Mesenchymal stem cell (in vitro differentiated cells and primary cell): ENCODE measurements at places on chromosomes 12 and 14.
A peak's percentile ranks its signal among the peaks of the same experiment; 100 is the strongest.

DNA sequence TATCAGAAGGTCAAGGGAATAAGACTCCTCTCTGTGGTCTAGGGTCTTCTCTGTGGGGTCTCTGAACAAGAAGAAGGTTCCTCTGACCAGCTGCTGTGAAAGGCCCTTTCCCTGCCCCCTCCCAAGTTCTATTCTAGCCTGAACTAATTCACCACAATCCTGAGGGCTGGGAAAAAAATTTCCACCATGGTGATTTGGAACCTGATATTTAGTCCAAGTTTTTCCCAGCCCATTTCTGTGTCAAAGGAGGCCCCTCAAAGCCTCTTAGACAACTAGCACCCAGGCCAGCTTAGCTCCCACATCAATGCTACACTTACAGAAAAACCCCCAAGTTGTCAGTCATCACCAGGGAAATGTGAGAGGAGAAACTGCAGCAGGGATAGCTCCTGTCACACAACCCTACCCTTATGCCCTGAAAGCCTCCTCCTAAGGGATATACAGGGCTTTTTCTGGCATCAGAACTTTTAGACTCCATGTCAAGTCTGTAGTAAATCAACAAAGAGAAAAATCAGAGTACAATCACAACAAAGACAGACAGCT lies 4.5 kb downstream of the FMNL3 start:
- peak; percentile 40 for DNase-seq

GRCh38 chr12:123683964-123684363 lies 13.1 kb downstream of the TCTN2 start:
- no peak for DNase-seq

- DNase-seq = no peak
These were observed 154.1 kb downstream of the NEDD1 start for GRCh38 chr12:97061171-97061570.

- no peak for DNase-seq
These were observed 8.7 kb downstream of the POLE2 start for GRCh38 chr14:49679271-49679670.

DNA sequence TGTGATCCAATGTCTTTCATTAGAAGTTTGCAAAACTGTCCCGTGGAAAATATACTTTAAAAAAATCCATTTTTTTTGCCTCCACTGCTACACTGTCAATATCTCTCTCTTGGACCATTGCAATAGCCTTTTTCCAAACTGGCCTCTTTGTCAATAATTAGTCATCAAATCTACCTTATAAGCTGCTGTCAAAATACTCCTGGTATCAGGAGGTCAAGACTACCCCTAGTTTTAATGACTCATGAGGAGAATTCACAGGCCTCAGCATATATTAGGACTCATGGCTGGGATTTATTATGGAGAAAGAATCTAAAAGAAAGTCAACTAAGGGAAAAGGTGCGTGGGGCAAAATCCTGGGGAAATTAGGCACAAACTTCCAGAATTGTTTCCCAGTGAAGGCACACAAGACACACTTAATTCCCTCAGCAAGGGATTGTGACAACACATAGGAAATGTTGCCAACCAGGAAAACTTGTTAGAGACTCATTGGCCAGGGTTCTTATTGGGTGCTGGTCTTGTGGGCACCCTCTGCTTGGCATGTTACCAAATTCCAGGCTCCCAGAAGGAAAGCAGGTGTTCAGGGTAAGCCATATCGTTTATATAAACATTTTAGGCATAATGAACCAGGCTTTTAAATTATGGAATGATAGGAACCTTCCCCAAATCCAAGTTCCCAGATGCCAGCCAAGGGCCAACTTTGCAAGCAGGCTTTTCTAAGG lies 56.1 kb downstream of the TMEM117 start:
- no peak for DNase-seq

DNA sequence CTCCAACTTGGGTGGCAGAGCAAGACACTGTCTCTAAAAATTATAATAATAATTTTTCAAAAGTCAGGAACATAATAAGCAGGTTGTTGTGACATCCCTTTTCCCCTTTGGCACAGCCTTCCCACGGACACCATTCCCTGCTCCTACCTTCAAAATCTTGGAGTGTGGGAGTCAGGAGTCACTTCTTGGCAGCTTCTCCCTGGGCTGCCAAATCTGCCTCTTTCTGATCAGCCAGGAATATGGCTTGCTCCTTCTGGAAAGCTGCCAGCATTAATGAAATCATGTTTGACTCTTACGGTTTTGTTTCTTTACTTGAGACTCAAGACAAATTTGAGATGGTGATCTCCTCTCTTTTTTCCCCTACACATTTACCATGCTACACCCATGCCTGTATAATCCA lies 391.4 kb upstream of the SYT1 start:
- no peak for DNase-seq

DNA sequence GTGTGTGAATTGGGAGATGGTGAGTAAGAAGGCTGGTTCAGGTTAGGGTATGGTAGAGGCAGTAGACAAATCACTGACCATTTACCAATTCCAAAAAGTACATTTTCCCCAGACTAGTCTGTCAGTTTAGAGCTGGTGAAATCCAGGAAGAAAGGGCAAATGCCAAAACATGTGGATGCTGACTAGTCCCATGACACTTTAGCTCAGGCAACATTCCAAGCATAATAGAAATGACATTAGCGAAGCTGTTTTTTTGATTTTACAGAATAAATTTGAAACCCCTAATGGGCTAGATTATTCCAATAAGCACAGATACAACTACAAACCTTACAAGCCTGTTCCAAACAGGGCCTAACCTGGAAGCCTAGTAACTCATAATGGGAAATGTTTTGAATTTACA lies 884.2 kb downstream of the FLRT2 start:
- DNase-seq = no peak

GRCh38 chr14:84282618-84283017 lies 1247.3 kb upstream of the FLRT2 start:
- no peak for DNase-seq

DNA sequence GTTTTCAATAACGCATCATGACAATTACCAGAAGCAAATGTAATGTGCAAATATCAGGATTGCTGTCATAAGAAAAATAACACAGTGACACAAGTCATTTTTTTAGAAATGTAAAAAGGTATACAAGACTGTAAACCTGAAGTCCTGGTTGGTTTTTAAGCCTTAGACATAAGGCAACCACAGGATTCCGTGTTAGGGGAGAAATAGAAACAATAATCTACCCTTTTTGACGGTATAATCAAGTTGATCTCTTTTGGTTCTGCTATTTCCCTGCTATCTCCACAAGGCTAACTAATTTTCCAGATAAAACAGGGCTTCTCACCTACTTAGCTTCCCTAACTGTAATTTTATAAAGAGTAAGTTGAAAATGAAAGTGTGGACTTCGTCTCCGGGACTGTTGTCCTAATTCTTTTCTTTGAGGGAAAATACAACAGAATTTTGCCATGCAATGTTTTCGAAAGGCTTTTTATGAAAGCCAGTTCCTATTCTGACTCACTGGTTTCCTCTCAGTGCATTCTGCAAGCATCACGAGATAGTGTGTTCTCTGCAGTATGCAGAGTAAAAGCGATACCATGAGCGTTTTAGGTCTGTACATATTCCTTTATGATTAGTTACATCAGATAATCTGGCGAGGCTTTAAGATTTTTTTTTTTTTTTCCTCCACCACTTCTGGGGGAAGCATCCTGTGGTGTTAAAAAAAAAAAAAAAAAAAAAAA lies 10.6 kb downstream of the MYO1H start:
- no peak for DNase-seq

DNA sequence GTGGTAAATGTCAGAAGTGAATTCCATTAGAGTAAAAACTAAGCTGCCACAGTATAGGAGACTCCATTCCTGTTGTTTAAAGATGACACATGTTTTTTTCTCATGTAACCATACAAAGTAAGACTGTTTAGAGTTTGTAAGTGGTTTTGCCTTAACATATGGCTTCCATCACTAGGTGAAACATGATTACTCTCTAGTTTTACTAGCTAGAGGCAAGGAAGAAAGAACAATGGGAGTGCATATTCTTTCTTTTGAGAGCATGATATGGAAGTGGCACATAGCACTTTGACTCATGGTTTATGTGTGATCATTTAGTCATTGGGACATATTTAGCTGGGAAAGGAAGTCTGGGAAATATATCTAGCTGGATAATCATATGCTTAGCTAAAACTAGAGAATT lies 7.7 kb downstream of the ATF7IP start:
- peak; percentile 76 for DNase-seq

DNA sequence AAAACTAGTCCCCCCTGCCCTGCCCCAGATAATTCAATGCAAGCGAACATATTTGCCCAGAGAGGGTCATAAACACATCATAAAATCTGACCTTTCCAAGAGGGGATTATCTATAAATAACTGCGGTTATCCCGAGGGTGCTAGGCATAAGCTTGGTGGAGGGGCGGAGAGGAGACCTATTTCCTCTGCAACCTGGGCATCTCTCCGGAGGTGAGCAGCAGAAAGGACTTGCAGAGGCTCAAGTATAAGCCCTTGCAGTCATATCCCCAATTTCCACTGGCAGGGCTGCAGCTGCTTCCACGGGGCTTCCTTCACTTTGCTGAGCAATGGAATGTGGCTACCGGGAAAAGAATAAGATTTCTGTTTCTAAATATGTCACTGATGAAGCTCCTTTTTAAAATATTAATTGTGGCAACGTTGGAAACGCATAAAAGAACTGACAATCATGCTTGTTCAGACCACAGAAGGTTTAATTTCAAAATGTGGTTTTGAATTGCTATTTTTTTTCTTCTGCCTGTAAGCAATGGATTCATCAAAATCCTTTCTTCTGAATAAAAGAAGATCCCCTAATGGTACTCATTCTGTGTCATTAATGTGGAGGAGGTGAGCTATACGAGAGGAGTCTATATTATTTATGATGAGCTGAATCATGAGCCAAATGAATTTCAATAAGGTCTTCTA lies 268.9 kb upstream of the ATP2B1 start:
- peak; percentile 32 for DNase-seq

- peak; percentile 89 for DNase-seq
These were observed at the start of gene BCAT1 for GRCh38 chr12:24948757-24949722. BCAT1 (minus strand) TSS chr12:24949101; CDS start chr12:24948932, 169 bp downstream.

DNA sequence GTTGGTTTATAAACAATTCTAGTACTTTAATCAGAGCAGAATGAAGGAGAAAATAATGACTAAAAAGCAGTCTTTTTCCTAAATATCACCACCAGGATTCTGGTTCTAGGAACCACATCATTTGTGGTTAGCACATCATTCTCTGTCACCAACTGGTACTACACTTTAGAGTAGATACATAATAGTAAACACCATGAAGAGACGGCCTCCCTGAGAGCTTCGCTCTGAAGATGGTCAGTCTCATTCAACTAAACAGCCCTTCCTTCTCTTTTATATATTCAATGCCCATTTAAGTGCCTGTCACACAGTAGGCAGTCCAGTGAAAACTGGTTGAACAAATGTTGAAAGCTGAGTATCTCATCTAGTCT lies 10.9 kb downstream of the SLC38A2 start:
- DNase-seq = no peak

DNA sequence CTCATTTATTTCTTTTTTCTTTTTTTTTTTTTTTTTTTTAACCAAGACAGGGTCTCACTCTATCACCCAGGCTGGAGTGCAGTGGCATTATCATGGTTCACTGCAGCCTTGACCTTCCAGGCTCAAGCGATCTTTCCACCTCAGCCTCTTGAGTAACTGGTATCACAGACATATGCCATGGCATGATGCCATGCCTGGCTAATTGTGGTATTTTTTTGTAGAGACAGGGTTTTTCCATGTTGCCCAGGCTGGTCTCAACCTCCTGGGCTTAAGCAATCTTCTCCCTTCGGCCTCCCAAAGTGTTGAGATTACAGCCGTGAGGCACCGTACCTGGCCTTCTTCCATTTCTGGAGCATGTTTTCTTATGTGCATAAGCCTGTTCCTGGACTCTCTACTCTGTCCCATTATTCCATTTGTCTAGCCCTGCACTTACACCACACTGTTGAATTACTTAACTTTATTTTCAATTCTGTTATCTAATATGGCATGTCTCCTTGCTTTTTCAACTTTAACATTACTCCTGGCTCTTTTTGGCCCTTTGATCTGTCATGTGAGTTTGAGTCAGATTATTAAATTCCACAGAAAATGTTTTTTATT lies 47.9 kb upstream of the PTGDR start:
- no peak for DNase-seq

- DNase-seq = no peak
These were observed 10.5 kb upstream of the PPP1R1A start for GRCh38 chr12:54598970-54599369.

DNA sequence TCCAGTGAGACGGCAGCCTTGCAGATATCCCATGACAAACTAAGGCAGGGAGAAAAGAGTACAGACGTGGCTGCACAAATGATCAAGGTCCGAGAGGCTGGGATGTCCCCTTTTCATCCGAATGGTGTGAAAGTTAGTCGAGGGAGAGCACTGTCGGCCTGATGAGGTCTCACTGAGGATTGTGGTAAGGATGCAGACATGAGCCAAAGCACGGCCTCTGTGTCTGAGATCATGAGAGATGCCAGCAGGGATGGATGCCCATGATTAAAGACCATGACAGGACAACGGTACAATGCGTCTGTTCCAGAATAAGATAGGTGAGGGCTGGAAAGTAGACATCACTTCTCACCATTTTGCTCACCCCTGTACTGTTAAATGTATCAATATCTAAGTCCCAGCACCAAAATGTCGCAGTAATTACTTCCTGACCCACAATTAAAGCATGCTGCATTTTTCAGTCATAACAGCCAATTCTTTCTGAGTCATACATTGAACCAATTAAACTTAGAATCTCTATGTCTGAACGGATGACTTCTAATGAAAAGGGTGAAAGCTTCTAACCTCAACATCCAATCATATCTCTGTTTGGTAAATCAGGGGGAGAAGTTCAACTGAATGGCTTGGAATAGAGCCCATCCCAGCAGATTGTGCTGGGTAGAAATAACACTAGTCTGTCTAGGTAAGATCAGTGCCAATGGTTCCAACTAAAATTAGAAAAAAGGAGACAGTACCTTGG lies 249.6 kb upstream of the SOX5 start:
- no peak for DNase-seq

- DNase-seq = peak; percentile 66
These were observed 1.5 kb upstream of the NTS start for GRCh38 chr12:85872497-85873091.

DNA sequence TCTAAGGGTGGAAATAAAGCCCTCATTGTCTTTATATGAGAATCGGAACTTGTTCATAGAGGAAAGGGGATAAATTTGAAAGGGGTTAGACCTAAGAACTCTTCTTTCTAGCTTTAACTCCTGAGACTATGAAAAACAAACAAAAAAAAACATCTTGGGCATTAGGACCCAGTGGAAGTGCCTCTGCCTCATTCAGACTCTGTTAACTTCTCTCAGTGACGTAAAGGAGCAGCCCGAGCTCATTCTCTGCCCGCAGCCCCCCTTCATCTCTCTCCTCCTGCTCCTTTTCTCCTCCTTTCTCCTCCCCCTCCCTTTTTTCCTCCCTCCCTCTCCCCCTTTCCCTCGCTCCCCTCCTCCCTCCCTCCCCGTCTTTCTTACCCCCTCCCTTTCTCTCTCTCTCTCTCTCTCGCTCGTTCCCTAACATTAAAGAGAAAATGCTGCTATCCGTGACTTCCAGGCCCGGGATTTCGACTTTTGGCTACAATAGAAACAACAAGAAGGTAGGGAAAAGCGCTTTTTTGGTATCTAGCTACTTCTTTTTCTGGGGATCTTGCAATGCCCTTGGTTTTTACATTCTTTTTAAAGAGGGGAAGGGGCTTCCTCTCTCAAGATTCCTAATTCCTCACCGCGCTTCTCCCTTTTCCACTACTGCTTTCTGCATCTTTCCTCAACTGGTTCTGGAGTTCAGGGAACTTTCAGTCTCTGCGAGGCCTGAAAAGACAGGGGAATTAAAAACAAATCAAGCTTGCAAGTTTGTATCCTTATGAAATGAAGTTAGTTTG lies at the start of gene RBMS2:
RBMS2 (plus strand) TSS at position 231 of the 782 bp plus-strand sequence; CDS start at position 435, 204 bp downstream.
- DNase-seq = peak; percentile 98
